ENCODE measurements at places on chromosomes 7 and 10.

- no peak for DNase-seq
Observed at GRCh38 chr7:896346-897075, 20.2 kb downstream of the GET4 start.

GRCh38 chr7:142771353-142771723 is 568 bp downstream of the PRSS2 start:
- no peak for DNase-seq

DNA sequence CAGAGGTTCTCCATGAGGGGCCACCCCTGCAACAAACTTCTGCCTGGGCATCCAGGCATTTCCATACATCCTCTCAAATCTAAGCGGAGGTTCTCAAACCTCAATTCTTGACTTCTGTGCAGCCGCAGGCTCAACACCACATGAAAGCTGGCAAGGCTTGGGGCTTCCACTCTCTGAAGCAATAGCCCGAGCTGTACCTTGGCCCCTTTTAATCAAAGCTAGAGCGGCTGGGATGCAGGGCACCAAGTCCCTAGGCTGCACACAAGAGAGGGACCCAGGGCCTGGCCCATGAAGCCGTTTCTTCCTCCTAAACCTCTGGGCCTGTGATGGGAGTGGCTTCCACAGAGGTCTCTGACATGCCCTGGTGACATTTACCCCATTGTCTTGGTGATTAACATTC is 43.8 kb downstream of the CDHR3 start:
- no peak for DNase-seq

GRCh38 chr7:725223-726005 is 1.1 kb upstream of the DNAAF5 start:
- DNase-seq = no peak

DNA sequence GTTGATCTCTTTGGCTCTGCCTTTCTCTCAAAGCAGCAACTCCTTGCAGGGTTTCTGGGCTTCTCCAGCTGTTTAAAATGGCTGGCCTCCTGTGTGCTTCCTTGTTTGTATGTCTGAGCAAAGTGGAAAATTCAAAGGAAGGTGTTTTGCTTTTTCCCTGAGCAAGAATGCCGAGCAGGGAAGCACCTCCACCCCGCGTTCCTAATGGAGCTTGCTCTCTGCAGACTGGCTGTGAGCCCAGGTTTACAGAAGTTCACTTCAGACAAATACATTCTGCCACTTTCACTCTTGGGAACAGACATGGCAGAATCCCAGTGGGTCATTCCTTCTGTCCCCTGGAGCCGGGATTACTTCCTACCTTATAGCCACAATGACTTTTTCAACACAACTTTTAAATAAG is 181.8 kb upstream of the AGK start:
- no peak for DNase-seq

DNA sequence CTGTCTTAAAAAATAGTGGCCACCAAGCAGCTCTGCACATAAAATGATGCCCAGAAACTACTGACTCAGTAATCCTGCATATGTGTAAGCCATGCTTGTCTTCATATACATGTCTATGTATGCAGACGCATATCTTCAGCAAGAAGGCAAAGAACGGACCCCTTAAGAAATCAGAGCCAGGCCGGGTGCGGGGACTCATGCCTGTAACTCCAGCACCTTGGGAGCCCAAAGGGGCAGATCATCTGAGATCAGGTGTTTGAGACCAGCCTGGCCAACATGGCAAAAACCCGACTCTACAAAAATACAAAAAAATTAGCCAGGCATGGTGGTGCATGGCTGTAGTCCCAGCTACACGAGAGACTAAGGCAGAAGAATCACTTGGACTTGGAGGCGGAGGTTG is 295.0 kb downstream of the TCERG1L start:
- no peak for DNase-seq

- no peak for DNase-seq
Observed at GRCh38 chr10:76581506-76582256, 1055.9 kb downstream of the KCNMA1 start.

DNA sequence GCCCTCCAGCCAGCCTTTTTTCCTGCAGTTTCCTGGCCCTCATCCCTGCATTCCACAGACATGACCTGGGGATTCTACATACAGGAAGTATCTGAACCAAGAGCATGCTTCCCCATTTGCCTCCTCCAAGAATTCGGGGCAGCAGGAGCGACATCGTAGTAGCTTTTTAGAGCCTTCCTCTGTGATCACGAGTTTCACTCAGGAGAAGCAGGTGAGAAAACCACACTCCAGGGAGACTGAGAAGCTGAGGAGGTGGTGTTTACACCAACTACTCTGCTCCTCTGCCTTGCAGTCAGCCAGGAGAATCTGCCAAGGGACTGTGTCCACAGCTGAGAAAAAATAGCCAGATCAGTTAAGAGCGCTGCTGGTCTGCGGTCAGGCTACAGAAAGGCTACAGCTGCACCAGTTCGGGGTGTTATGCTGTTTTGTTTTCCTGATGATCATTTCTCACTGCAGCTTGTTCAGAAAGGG is 54.1 kb downstream of the HSPA12A start:
- no peak for DNase-seq

DNA sequence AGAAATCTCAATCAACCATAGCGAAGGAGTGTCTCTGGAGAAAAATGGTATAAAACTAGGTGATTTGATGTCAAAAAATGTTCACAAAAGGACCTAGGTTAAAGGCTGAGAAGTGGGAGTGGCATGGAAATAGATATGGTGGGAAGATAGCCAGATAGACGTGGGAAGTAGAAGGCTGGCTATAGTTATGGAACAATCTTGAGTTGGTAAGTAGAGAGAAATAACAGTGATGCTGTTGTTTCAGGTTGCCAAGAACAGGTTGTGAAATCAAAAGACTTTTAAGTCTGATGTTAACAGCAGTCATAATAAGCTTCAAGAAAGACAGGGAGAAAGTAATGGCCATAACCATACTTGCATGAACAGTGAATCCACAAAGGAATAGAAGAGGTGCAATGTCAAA is 106.1 kb upstream of the RSU1 start:
- no peak for DNase-seq

DNA sequence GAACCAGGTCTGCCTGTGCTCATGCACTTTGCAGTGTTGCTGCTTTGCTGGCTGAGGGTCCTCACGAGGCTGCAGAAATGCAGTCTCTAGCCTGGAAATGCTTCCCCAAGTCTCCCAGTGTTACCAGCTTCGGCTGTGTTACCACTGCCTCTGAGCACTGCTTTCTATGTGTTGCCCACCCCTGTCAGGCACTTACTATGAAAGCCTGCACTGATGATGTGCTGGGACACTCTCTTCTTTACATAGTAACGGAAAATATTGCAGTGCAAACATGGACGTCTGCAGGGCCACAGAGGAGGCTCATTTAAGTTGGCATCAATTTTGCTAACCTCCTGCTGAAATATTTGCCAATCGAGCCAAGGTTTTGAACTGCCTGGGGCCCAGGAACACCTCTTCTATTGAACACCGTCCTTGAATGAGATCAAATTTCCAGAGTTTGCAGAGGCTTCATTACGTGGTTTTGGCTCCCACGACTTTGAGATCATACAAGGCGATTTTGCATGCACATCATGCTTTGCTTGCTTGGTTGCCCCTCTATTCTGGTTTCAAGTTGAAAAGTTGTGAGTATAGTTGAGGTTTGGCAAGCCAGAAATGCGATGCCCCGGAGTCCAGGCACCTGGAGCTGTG is 404.7 kb upstream of the PODXL start:
- no peak for DNase-seq

All from NT2/D1 (cell line).